ENCODE measurements at places on chromosomes 16 and 17.

DNA sequence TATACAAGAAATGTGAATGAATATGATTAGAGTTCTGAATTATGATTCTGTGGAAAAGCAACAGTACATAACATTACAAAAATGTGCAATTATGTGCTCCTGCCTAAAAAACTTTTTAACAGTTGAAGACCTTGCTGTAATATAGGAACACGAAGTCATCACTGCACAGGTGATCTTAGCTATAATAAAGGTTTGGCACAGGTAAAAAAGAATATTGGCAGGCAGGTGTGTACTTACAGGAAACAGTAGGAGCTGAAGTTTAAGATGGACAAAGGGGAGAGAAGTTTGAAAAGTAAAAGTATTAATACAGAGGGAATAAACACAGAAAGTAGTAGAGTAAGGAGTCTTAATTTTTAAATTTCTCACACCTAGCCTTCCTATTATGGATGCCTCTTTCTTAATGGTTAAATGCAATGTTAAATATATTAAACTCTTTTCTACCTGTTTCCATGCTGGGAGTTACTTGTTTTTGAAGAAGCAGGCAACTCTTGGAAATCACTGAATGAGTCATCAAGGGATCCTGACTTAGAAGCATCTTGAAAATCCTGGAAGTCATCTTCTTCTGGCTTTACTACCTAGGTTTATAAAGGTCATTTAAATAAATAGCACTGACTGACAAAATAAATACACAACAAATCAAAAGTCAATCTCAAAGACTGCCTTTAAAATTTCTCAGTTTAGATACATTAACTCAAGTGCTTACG lies 40.7 kb downstream of the SYNRG start:
- no peak for DNase-seq

GRCh38 chr16:77430360-77430759 lies 4.5 kb downstream of the ADAMTS18 start:
- DNase-seq = no peak

DNA sequence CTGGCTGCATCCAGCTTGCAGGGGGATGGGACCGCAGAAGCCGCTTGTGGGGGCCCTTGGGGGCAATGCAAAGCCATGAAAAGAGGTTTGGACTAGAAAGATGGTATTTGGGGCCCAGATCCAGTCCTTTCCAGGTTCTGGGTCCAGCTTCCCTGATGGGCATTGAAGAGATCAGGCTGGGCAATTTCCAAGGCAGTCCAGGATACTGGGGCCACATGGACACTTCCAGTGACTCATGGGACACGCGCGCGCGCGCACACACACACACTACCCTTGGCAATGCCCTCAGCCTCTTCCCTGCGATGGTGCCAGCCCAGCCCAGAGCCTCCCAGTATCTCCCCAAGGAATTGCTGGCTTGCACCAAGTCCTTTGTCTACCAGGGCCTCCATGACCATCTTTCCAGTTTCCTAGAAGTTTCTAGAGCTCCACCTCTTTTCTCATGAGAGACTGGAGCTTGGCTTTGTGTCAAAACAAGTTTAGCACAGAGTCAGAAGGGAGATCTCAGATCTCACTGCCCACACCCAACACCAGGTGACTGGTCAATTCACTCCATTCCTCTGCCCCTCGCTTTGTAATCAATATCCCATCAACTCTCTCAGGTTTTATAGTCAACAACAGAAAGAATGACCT lies 44.3 kb downstream of the WNT3 start:
- no peak for DNase-seq

DNA sequence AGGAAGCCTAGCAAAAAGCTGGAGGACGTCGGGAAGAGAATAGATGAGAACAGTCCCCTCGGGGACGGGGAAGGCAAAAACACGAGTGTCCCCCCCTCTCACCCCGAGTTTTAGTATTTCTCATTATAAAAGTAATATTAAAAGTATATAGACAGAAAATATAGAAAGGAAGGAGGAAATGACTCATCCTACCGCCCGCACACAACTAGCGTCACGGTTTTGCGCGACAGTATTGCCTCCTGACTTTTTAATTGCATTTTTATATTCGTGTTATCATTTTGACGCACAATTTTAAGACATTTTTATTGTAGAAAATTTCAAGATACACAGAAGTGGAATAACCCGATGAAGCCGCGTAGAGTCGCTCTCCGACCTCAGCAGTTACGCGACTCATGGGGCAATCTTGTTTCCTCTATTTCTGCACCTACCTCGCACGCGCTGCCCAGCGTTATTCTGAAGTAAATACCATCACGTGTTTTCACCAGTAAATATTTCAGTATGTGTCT lies 652 bp upstream of the SLC25A19 start:
- no peak for DNase-seq

DNA sequence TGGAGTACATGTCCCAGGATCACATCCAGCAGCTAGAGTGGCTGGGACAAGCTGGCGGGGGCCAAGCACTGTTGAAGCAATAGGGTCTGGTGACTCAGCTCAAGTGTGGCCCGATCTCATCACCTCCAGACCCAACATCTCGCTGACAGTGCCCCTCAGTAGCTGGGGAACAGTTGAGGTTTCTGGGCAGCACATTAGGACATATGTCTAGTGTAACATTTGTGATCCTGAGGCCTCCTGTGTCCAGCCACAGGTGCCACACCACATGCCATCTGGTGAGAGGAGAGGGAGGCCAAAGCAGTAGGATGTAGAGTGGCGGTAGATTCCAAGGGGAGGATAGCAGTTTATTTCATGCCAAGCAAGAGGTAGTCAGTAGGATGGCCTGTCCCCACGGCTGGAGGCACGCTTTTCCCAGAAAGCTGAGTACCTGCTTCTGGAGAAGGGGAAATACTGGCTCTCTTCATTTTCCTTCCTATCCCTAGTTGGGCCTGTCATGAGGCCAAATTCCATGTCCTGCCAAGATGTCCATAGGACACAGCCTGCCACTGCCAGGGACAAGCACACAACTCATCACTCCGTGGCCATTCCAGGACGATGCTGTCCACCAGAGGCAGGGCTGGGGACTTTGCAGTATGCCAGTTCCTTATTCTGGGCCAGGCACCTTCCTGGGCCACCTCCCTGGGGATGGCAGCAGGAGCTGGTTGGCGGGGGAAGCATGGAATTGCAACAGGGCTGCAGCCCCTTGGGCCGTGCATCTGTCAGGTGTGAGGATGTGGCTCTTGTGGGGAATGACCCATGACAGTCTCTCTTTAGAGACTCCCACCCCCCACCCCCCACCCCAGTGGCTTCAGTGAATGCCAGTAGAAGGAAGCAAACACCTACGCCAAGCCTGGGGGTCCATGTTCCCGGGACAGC lies 24.0 kb downstream of the GGA3 start:
- no peak for DNase-seq

GRCh38 chr17:1203111-1203966 lies 23.6 kb upstream of the ABR start:
- no peak for DNase-seq

DNA sequence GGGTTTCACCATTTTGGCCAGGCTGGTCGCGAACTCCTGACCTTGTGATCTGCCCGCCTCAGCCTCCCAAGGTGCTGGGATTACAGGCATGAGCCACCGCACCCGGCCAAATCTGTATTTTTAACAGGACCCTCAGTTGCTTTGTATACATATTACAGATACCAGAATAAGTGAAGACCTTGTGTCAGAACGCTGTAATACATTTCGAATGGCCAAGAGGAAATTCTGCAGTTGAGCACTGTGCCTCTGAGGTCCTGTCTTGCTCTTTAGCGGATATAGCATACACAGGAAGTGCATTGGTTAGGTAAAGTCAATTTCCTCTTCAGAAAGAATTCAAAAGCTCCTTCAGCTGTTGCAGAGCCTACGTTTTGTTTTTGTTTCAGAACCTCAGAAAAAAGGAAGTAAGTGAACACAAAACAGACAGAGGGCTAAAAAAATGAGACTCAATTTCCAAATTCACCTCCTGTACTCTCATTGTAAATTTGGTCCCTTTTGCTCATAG lies 15.7 kb downstream of the CRLF3 start:
- DNase-seq = no peak

GRCh38 chr16:27470567-27471431 lies 68.8 kb downstream of the IL21R start:
- DNase-seq = no peak

DNA sequence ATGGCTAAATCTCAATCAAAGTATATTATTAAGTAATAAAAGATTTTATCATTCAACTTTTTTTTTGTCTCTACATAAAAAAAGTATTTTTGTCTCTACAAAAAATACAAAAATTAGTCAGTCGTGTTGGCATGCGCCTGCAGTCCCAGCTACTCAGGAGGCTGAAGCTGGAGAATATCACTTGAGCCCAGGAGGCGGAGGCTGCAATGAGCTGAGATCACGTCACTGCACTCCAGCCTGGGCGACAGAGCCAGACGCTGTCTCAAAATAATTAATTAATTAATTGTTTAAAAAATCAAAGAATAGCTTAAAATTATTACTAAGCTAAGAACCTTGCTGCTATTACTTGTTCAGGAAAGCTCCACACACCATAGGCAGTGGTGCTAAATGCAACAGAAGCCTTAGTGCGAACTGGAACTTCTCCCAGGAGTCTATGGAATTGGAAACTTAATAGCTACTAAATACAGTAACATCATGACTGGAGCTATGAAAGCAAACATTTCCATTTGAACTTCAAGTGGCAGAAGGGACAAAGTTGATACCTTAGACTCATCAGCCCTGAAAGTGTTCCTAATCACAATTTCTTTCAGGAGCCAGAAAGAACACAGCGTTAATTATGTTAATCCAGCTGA lies 22.6 kb downstream of the ADCY9 start:
- DNase-seq = no peak

GRCh38 chr17:76414334-76415295 lies 30.2 kb downstream of the SPHK1 start:
- no peak for DNase-seq

GRCh38 chr16:29678691-29679267 lies at the start of gene QPRT:
TSS of gene QPRT (plus strand) at chr16:29679180. CDS start at chr16:29679198, 18 bp downstream.
- peak; percentile 77 for DNase-seq

DNA sequence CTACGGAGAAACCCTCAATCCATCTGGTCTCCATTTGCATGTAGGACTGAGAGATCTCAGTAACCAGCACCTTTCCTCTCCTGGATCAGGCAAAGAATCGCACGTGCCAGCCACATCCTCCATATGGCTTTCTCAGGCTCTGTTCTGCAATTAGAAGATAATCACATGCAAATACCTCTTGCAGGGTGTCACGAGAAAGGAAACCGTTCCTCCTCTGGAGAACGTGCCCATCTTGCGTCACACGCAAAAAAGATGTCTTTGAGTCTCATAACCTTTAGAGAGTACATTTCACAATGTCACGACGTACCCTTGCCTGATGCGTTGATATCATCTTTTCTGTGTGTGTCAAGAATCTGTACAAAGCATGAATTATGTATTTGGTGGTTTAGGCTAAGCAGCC lies 36.2 kb upstream of the DNAH17 start:
- no peak for DNase-seq

DNA sequence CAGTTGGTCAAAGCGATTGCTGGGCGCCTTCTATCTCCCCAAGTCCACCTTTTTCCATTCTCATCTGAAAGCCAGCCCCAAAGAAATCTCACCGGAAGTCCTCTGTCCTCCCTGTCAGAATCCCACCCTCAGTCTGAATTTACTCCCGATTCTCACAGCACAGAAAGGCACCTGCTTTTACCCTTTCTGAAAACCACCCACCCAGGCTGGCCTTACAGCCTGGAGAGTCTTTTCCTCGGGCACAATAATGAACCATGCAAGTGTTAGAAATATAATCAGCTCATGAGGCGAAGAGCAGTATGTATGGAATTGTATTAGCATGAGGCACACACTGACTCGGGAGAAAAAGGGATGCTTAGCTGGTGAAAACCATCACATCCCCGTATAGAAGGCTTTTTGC lies 1.2 kb upstream of the ZFHX3 start:
- no peak for DNase-seq

- DNase-seq = no peak
Observed at GRCh38 chr16:28984619-28985135, at the start of gene LAT. TSS of gene LAT (plus strand) at chr16:28985052. CDS start at chr16:28985418, 366 bp downstream.

DNA sequence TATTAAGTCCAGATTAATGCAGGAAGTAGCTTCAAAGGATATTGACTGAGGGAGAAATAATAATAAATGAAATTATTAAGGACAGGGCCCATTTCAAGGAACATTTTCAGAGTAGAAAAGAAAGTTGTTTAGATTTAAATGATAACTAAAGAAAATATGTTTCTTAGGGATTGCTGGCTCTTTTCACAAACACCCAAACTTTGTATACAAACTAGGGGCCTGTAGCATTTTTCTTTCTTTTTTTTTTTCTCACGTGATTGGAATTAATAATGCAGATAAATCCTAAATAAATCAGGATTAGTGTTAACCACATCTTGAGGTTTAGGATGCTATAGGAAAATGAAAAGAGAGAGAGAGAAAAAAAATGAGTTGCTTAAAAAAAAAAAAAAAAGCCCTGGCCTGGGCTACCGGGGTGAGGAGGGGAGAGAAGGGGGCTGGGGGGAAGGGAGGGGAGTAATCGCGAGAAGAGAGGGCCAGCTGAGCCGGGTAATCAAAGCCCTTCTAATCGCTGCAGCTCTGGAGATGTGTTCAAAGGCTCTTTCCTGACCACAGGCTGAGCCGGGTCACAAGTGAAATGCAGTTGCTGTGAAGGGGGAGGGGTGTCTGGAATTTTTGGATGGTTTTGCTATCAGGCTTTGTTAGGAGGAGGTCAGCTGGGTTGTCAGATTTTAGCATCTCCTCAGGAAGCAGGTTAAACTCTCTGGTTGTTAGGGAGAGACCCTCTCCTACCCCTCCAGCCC lies 104.6 kb upstream of the ZFHX3 start:
- no peak for DNase-seq

DNA sequence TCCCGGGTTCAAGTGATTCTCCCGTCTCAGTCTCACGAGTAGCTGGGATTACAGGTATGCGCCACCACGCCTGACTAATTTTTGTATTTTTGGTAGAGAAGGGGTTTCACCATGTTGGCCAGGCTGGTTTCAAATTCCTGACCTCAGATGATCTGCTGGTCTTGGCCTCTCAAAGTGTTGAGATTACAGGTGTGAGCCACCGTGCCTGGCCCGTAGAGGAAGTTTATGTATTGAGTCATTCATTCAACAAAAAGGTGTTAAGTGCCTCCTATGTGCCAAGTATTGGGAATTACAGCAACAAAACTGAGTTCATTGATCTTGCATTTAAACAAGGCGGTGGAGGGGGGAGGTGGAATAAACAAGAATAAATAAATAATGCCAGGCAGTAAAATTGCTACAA lies 10.2 kb upstream of the CNOT1 start:
- no peak for DNase-seq

GRCh38 chr17:56593646-56594319 lies at the start of gene NOG:
TSS of gene NOG (plus strand) at chr17:56593699. CDS start at chr17:56594224, 525 bp downstream.
- DNase-seq = no peak

Measured in left renal pelvis (tissue), 4 donors.